ENCODE measurements at places on chromosomes 2 and 18.

- DNase-seq: no peak
These were observed 48.3 kb downstream of the TFCP2L1 start for GRCh38 chr2:121236650-121237180.

DNA sequence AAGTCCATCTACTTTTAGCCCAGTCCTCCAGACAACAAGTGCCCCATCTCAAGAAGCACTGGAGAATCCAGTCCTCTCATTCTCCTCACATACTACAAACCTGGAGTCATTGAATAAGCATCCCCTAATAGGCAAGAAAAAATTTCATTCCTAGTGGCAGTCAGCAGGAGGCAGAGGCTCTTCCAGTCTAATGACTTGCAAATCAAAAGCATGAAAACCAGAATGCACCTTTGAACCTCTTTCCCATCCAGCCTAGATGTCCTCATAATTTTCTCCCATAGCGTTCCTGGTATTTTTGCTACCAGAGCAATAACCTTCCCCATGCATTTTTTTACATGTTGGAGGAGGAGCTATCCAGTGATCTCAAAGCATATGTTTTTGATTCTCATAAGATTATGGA is 252.6 kb downstream of the TTC32 start:
- no peak for DNase-seq

DNA sequence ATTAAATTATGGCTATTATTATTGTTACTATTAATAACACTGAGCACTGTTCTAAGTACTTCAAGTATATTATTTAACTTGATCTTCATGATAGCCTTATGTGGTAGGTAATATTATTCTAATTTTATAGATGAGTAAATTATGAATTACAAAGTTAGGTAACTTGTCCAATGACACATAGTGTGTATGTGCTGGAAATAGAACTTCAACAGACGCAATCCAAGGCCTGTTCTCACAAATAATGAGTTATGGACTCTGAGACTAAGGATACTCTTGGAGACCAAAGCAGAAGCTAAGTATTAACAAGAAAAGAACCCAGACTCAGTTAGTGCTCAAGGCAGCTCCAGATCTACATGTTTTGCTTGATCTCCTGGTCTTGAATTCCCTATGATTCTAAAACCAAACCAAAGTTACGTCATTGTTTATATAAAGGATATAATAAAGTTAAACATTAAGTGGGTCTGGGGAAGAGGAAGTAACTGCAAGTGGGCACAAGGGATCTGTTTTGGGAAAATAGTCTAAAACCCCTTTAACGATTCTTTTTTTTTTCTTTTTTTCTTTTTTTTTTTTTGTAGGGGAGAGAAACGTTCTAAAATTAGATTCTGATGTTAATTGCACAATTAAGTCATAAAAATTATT is 211.3 kb downstream of the ERBB4 start:
- no peak for DNase-seq

- DNase-seq: no peak
These were observed 120.7 kb upstream of the PXDN start for GRCh38 chr2:1864981-1865421.

- DNase-seq: no peak
These were observed 821 bp upstream of the CHRNG start for GRCh38 chr2:232538671-232539070.

DNA sequence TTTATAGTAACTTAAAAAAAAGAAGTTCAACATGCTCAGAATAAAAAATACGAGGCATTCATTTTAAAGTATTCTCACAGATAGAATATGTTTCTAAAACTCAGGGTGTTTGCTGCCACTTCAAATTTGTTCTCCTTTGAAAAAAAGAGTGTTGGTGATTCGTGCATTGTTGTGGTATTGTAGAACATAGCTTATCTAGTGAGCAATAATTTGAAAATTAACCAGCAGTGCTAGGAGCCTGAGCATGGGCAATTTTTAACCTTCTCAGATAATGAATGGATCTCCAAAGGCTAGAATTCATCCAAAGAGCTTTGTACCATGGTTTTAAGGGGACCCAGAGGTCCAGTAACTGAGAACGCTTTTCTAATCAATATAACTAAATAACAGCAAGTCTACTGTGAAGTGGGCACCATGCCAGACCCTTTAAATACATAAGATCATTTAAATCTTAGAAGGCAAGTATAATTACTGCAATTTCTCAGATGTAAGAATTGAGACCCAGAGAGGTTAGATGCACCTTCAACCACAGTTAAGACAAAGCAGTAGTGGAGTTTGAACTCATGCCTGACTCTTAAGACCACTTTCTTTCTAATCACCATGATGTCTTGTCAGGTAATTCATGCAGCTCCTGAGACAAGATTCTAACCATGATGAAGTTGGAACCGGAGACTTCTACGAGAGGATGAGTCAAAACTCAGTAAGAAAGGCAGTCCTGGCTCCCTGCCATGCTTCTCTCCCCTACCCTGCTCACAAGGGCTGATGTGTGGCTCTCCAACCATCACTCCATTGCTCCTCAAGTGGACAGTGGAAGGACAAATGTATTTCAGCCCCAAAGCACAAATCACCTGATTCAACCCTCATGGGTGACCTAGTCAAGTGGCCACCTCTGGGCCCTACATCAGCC is 3.4 kb downstream of the CYRIA start:
- no peak for DNase-seq

GRCh38 chr2:191676790-191677645 is 918 bp upstream of the NABP1 start:
- DNase-seq: peak; percentile 62

- DNase-seq: no peak
These were observed 1.4 kb downstream of the LBH start for GRCh38 chr2:30232801-30233130.

- DNase-seq: no peak
These were observed 1616.3 kb upstream of the ACVR2A start for GRCh38 chr2:146228466-146229058.

- DNase-seq: no peak
These were observed 17.2 kb downstream of the RALB start for GRCh38 chr2:120269816-120270215.

DNA sequence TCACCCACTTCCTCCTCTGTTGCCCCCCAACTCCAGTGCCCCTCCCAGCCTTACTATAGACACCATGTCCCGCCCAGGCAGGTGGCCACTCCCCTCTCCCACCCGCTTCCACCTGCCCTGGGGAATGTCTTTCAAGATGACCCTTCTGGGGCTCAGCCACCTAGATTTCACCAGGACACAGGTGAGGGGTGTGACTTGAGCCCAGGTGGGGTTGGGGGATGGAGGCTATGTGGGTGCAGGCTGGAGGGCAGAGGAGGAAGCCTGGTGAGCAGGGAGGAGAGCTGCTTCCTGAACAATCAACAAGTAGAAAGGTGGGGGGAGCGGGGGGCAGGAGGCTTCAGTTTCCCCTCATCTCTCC is 8.7 kb downstream of the ADRA2B start:
- DNase-seq: no peak

GRCh38 chr18:60038731-60039130 is 138.9 kb downstream of the PMAIP1 start:
- DNase-seq: no peak

DNA sequence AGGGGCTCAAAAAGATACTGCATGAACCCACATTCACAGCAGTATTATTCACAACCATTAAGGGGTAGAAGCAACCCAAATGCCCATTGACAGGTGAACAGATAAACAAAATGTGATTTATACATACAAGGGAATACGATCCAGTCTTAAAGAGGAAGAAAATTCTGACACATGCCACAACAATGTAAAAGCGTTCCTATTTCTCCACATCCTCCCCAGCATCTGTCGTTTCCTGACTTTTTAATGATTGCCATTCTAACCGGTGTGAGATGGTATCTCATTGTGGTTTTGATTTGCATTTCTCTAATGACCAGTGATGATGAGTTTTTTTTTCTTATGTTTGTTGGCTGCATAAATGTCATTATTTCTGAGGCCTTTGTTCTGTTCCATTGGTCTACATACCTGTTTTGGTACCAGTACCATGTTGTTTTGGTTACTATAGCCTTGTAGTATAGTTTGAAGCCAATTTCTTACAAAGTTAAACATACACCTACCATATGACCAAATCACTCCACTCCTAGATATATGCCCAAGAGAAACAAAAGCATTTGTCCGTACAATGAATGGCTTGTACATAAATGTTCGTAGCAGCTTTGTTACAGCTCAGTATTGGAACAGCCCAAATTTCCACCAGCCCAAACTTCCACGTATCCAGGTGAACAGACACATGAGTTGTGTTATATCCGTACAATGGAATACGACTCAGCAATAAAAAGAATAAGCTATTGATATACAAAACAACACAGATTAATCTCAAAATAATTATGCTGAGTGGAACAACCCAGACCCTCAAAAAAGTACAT is 85.1 kb downstream of the TMEM131 start:
- DNase-seq: no peak

- DNase-seq: no peak
These were observed 97.2 kb downstream of the SMAD7 start for GRCh38 chr18:48853588-48853987.

DNA sequence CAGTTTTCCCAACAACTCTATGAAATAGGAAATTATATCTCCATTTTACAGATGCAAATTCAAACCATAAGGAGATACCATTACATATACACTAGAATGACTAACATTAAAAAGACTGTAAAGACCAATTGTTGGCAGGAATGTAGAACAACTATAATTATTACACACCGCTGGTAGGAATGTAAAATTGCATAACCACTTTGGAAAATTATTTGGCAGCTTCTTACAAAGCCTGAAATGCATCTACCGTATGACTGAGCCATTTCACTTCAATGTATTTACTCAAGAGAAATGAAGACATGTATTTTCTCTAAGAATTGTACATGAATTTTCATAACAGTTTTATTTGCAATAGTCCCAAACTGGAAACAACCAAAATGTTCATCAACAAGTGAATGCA is 189.1 kb upstream of the BCL2L11 start:
- DNase-seq: no peak

GRCh38 chr18:13284330-13285027 is 65.9 kb downstream of the LDLRAD4 start:
- no peak for DNase-seq

GRCh38 chr2:22734373-22735045 is 650.5 kb upstream of the KLHL29 start:
- no peak for DNase-seq

DNA sequence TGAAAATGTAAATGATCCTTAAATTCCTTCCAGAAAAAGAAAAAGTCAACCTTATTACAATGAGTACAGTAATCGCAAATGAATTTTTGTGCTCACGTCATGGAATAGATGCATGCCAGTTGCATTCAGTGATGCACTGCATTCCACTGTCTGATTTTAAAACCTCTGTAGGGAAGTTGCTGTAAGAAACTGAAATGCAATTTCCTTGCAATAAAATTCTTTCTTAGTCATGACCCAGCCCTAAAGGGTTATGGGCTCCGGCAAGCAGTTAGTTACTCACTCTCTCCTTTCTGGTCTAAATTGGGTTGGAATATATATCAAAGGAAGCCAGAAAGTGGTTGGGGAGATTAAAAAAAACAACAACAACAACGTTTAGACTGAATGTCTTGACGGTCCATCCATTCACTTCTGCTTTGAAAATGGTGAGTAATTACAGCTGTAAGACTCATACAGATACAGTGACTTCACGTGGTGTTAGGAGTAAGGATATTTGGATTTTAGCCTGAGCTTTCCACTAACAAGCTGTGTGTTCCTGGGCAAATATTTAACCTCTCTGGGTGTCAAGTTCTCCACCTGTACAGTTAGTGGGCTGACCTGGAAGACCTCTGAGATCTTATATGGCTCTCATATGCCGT is 8.6 kb upstream of the RND3 start:
- DNase-seq: no peak

GRCh38 chr2:85327160-85327821 is 498 bp downstream of the TGOLN2 start:
- DNase-seq: peak; percentile 56

DNA sequence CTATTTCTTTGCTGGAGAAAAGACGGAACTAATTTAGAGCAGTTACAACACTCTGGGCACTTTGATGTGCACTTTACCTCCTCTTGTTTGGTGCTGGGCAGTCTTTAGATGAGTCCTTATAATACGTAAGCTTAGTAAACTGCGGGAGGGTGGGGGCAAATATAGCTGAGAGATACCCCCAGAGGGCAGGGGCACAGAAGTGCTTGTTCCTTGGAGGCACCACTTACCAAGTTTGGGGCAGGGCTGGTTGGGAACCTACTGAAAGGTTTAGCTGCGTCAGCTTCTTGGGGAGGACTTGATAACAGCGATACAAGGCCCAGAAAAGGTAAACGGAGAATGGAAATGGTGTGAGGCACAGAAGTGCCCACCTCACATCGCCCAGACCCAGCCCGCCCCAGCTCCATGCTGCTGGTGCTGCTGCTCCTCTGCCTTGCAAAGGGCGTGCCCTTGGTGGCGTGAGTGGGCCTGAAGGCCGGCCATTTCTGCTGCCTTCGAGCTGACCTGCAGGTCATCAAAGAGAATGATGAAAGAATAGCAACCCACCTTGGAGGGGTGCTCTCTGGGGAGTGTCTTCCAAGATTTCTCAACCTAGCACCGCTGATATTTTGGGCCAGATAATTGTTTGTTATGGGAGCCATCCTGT is 128.2 kb upstream of the EML6 start:
- DNase-seq: no peak

GRCh38 chr18:11872479-11873136 is 21.4 kb downstream of the CHMP1B start:
- DNase-seq: no peak

DNA sequence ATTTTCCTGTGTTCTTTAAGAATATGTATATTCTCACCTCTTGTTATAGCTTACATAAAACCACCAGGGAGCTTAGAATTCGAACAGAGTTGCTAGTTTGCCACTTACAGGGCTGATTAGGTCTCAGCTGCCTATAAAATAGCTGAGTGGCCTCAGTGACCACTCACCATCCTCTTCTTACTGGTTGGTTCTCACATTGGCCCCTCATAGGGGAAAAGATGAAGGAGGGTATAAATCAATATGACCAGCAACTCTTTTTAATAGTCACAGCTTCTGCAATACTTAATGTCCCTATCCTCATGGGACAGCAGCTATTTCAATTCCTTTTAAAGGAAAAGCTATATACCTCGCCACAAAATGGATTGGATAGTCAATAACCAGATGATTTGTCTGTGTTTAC is 199.4 kb upstream of the CDH20 start:
- no peak for DNase-seq

DNA sequence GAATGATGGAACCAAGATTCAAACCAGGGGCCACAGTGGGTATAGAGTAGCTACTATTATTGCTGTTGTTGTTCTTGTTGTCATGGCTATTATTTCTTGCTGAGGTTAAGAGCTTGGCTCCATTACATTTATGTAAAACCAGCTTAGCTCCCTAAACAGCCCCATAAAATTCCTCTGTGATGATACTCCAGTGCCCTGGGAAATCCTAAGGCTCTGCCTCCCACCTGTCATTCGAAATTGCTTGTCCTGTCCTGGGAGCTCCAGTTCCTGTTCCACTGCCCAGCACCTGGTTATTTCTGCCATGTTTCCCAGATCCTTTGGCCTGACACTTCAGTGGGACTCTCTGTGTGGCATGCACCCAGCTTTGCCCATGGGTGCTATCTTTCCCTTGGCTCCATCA is 27.8 kb upstream of the NCOA1 start:
- no peak for DNase-seq
